ENCODE measurements at places on chromosomes 2 and 18.

GRCh38 chr2:194514281-194514680, 1142.7 kb upstream of the SLC39A10 start:
- no peak for DNase-seq

DNA sequence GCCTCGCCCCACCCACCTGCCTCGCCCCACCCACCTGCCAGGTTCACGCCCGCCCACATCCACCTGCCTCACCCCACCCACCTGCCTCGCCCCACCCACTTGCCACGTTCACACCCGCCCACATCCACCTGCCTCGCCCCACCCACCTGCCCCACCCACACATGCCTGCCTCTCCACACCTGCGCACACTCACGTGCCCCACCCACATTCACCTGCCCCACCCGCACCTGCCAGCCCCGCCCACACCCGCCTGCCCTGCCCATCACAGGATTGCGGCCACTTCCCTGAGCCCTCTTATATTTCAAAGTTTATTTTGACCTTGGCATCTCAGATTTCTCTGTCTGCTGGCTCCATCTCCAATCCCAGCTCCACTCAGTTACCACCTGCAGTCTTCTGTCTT, 217.5 kb upstream of the SOX11 start:
- DNase-seq = no peak

- DNase-seq = no peak
Measured at GRCh38 chr2:43391201-43391877, 164.9 kb upstream of the ZFP36L2 start.

GRCh38 chr2:231687133-231687852, 21.0 kb upstream of the PTMA start:
- DNase-seq = peak; percentile 97

DNA sequence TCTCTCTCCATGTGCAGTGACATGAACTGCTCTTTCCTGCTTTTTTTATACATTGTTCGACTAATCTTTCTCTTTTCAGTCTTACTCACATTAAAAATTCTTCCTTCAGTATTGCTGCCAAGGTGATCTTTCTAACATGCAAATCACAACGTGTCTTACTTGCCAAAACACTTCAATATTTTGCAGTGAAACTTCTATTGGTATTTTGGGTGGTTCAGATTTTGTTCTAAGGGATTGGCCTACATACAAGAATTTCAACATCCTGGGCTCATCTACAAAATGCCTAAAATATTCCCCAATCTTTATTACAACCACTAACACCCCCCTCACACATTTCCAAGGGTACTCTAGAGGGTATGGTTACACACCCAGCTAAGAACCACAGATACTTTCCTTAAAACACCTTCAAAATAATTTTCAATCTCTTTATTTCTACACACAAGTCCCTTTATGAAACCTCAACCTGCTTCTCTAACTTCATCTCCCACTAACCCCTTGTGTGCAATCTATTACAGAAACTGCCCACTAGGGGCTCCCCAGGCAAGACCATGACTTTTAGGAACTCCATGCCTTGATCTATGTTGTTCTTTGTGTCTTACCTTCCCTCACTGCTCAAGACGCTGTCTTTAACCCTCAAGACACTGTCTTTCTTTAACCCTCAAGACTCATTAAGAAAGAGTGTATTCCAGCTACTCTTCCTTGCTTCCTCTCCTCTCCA, 50.9 kb downstream of the COL3A1 start:
- DNase-seq = peak; percentile 42

DNA sequence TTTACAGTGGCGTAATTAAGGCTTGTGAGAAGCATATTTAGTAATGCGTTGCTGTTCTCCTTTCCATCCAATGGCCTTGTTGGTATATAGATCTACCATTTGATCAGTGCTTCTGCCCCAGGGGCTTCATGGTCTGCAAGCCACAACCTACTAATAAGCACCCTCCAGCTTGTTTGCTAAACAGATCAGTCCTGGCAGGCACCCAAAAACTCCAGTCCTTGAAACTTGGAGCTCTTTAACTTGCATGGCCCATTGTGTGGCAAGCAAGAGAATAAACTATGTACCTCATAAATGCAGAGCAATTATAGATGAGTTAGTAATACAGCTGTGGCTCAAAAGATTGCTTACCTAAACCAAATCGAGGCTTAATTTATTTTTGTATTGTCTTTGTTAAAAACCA, 158.5 kb downstream of the FTCDNL1 start:
- DNase-seq = no peak

GRCh38 chr2:180653481-180653880, 326.9 kb upstream of the UBE2E3 start:
- DNase-seq = no peak

DNA sequence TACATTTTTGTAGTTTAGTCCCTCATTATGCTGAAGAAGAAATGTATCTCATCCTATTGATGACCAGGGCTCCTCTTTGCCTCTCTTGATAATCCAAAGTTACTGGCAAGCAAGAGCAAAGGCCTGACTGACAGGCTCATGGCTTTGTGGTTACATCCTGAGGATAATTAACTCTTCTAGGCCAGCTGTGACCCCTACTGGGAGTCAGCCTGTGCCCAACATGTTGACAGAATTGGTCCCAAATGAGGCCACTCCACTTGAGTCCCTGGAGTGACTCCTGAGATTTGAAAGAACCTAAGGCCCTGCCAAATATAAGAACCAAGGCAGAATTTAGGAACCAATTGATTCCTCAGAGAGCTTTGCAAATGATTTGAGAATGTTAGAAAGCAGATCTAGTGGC, 973.8 kb upstream of the CELF4 start:
- DNase-seq = no peak

DNA sequence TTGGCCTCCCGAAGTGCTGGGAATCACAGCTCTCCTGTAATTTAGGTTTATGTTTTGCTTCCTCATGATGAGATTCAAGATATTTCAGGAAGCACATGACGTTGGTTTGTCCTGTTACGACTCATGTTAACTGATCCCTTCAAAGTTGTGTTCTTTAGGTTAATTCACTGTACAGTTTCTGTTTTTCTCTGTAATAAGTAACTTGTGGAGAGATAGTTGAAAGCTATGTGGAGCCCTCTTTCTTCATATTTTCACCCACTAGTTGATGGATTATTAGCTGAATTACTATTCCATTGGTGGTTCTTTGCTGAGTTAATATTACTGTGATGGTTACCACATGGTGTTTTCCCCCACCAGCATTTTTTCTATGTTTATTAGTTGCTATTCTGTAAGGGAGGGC, 18.3 kb upstream of the CHCHD5 start:
- DNase-seq = no peak

GRCh38 chr2:128312411-128312810, 6.3 kb downstream of the HS6ST1 start:
- DNase-seq = peak; percentile 15

DNA sequence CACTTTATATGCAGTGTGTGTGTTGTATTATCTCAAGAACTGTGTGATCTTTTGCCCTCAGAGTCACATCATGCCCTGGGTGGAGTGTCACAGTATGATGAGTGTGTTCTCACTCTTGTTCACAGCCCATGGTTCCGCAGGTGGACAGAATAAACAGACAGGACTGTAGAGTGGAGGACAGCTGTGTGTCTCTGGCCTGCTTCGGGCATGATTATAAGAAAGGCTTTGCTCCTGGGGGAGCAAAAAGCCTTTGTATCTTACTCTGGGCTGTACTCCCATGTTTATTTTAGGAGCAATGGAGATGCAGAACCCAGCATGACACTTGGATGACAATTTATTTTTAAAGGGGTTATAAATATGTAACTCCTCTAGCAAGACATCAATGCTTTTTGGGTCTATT, 371.7 kb upstream of the MEX3C start:
- no peak for DNase-seq

DNA sequence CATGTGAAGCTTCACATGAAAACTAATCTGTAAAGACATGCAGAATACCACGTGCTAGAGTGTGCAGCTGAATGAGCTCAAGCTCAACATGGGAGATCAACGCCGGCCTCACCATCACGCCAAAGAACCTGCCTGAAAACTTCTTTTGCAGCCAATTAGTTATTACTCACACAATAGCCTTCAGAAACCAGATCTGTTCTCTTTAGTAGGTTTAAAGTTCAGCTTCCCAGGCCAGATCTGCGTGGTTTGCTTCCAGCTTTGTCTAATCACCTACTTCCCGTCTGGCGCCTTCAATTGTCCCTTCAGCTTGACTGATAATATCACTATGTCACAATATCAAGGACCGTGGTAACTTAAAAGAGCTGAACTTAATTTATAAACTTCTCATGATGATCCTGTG, 68.0 kb upstream of the ZNF236 start:
- DNase-seq = no peak

- DNase-seq = no peak
Measured at GRCh38 chr2:172293952-172294351, 133.4 kb upstream of the ITGA6 start.

DNA sequence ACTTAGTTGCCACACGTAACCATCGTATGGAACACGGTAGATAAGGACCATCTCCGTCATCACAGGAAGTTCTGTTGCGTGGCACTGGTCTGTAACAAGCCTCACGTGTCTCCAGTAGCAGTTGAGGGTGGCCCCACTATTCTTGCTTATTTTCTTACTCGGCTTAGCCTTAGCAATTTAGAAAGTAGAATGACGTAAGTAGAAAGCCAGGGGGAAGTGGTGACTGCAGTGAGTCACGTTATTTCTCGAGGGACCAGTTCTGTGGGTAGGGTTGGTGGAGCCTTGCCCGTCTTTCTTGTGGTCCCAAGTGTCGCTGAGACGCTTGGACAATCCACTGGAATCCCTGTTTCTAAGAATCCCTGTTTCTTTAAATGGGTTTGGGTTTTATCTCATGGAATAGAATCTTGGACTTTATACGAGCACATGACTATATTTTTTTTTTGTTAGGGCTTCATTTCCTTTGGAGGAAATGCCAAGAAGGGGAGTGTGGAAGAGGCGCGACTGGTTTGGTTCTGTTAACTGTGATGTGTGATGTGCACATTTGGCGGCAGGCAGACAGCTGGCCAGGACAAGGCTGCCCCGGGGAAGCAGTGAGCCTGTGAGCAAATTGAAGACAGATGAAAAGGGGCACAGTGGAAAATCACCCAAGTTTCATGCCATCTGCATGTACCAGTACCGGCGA, 96.2 kb downstream of the CABLES1 start:
- no peak for DNase-seq

GRCh38 chr18:7904529-7904928, 337.4 kb downstream of the PTPRM start:
- no peak for DNase-seq

Measured in H7 (cell line).